CD4-positive, alpha-beta T cell treated with Interleukin-15 for 4 hours (primary cell): ENCODE measurements at places on chromosomes 3 and 15.
A peak's percentile ranks its signal among the peaks of the same experiment; 100 is the strongest.

DNA sequence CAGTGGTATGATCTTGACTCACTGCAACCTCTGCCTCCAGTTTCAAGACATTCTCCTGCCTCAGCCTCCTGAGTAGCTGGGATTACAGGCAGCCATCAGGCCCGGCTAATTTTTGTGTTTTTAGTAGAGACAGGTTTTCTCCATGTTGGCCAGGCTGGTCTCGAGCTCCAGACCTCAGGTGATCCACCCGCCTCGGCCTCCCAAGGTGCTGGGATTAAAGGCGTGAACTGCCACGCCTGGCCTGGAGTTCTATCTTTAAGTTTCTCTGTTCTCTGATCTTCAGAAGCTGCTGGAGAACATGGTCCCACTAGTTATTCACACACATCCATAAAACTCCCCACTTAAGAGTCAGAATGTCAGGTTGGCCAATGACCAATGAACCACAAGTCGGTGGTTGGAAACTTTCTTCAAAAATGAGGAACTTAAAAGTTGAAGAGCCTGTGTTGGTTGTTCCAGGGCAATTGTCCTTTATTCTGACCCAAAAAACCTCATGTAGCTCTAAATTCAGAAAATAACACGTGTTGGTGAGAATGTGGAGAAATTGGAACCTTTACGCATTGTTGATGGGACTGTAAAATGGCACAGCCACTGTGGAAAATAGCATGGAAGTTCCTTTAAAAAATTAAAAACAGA, 55.9 kb upstream of the PIK3CB start:
- DNase-seq: no peak

GRCh38 chr15:70859322-70859908, 5.5 kb upstream of the LARP6 start:
- DNase-seq: no peak

DNA sequence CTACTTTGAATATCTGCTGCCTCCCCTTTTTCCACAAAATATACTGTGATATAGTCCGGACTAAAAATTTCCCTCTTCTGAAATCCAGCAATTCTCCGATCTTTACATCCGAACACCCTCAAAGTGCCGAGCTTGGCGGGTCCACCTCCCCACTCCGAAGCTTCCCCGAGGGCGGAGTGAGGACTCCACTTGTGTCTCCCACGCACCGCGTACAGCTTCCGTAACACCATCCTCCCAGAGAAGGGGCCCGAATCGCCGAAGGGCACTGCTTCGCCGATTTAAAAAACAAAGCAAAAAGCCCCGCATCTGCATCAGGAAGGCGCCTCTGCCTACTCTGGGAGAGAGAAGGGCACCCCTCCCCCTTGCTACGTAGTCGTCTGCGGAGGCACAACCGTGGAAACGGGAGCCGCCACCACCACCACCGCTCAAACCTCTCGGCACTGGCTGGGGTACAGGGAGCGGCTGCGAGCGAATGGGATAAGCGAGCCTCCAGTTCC, 551 bp downstream of the NCBP2 start:
- DNase-seq: peak; percentile 33

GRCh38 chr3:188575501-188575900, 421.5 kb downstream of the LPP start:
- no peak for DNase-seq

- no peak for DNase-seq
These were observed 194.0 kb upstream of the LMCD1 start for GRCh38 chr3:8307545-8308110.

GRCh38 chr3:25144430-25144829, 283.6 kb upstream of the RARB start:
- DNase-seq: no peak

DNA sequence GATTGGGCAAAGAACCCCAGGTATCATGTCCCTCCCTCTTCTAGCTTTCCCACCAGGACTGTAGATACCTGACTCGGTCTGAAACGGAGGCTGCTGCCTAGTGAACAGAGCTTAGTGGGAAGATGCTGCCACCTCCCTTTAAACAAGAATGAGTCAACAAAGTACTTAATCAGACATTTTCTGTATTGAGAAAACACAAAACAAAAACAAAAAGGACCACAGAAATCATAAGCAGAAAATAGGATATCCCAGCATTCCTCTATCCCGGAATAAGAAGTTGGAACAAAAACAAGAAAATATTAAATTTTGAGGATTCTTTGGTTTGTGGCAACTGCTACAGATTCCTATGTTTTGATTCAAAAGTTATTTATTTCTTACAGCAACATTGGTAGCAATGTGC, 51.7 kb upstream of the COL8A1 start:
- DNase-seq: no peak

GRCh38 chr3:123285479-123285878, 83.7 kb downstream of the SEC22A start:
- DNase-seq: no peak

GRCh38 chr3:67655364-67656121, 1.1 kb upstream of the SUCLG2 start:
- DNase-seq: peak; percentile 76

DNA sequence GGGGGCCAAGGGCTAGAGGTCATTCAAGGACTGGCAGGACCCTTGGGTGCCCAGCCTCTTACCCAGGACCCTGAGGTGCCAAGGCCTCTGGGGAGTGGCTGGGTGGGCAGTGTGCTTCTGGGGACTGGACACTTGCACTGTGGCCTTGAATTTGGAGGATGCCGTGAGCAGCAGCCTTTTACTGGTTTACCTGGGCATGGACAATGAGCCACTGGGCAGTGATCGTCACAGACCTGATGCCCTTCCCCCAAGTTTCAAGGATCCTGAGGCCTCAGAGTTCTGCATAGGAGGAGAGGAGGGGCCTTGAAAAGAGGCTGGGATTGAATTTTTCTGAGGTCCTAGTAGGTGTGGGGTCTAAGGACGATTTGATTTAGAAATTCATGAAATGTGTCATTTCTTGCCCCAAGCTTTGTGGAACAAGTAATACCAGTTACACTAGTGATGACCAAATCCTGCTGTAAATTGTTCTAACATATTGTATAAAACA, 146.1 kb upstream of the TPM1 start:
- DNase-seq: no peak

DNA sequence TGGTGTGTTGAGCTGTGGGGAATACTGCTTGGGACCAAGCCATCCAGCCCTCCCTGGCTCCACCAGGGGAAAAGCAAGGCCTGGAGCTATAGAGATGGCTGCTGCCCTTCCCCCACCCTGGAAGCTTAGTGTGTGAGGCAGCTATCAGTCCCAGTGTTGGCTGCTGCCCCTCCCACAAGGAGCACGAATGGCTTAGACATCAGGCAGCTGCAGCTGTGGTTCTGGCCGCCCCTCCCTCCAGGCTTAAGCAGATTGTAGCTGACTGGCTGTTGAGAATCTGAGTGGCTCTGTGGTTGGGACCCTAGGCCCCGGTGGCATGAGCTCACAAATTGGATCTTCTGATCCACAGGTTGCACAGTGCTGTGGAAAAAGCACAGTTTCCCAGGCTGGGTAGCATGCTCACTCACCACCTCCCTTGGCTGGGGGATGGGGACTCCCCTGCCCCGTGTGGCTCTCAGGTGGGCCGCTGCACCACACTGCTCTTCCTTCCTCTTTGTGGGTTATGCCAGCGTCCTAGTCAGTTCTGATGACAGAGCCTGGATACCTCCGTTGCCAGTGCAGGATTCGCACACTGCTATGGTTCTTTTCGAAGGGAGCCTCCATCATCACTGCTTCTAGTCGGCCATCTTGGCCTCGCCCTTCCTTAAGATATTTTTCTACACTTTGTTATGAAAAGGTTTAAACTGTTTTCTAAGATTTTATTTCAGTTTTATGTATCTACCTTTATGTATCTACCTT, 21.2 kb upstream of the SUCNR1 start:
- DNase-seq: no peak

GRCh38 chr3:126956866-126957650, 25.9 kb upstream of the PLXNA1 start:
- DNase-seq: no peak

DNA sequence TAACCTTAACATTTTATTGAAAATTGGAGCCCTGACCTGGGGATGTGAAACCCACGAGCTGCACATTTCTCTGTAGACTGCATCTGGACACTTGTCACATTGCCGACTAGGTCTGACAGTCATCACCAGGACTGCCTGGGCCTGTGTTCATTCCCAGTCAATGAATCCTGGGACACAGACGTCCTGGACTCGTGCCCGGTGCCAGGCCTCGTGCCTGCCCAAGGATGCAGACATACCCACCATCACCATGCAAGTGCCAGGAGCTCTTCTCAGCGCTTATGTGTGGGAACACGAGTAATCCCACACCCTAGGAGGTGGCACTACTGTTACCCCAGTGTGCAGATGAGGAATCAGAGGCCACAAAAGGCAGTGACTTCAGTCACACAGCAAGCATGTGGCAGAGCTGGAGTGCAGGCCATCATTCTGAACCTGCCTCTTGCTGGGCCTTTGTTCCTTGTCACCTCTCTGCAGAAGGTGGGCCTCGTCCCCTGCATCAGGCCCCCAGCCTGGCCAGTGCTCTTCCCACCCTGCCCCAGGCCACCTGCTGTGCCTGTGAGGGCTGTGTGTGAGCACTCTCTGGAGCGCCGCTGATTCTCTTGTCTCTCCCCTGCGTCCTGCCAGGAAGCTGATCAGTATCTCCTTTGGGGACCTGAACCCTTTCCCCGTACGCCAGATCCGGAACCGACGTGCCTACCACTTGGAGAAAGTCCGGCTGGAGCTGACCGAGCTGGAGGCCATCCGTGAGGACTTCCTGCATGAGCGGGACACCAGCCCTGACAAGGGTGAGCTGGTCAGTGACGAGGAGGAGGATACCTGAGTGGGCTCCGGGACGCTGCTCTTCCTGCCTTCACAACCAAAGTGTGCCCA, 58.5 kb downstream of the ADAMTS7 start:
- no peak for DNase-seq

DNA sequence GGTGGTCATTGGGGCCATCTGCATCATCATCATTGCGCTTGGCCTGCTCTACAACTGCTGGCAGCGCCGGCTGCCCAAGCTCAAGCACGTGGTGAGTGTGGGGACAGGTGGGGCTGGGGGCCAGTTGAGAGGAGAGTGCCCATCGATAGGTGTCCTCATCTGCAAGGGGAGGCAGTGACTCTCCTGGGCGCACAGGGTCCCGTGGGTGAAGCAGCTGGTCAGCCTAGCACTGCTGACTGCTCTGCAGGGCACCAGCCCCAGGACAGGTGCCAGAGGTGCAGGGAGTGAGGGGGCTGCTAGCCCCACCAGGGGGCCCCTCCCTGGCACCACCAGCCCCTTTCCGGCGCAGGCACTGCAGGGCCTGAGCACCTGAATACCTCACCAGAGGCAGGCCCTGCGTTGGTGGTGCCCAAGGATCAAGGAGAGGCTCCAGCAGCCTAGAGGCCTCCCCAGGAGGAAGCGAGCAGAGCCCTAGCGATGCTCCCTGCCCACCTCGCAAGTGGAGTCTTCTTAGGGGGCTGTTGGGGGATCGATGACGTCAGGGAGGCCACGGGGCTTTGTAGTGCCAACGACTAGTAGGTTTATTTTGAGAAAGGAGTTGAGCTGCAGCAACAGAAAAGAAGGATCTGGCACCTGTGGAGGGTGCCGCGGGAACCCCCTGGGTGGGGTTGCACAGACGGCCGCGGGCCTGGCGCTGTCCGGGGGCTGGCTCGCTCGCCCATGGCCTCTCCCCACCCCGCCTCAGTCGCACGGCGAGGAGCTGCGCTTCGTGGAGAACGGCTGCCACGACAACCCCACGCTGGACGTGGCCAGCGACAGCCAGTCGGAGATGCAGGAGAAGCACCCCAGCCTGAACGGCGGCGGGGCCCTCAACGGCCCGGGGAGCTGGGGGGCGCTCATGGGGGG, 976 bp upstream of the ABTB1 start:
- peak; percentile 13 for DNase-seq

- DNase-seq: no peak
These were observed 18.6 kb downstream of the MESP2 start for GRCh38 chr15:89794627-89795241.

GRCh38 chr15:48650931-48651330, 5.4 kb upstream of the FBN1 start:
- no peak for DNase-seq

- DNase-seq: no peak
These were observed 349 bp downstream of the PPIB start for GRCh38 chr15:64162478-64162868.
